Anterior cingulate cortex (tissue), 58 donors: ENCODE measurements at places on chromosomes 1 and 21.

- DNase-seq: no peak
These were observed 116.4 kb upstream of the HOOK1 start for GRCh38 chr1:59698386-59698785.

DNA sequence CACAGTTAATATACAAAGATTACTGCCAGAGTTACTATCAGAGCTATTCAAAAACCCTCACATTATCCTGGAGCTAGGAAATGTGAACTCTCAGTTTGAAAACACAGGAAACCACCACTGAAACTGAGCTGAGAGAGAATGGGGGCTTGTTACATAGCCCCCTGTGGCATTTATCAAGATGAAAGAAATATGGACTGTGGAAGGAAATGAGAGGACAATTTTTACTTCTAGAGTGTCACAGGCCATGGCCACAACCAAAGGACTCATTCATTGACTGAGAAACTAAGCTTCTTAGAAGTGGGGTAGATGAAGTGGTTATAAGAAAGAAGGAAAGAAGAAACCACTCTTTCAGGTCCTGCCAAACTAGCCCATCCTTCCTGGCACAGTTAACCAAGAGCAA is 25.3 kb downstream of the DSTYK start:
- no peak for DNase-seq

GRCh38 chr1:92326681-92327080 is 27.8 kb downstream of the RPAP2 start:
- no peak for DNase-seq

DNA sequence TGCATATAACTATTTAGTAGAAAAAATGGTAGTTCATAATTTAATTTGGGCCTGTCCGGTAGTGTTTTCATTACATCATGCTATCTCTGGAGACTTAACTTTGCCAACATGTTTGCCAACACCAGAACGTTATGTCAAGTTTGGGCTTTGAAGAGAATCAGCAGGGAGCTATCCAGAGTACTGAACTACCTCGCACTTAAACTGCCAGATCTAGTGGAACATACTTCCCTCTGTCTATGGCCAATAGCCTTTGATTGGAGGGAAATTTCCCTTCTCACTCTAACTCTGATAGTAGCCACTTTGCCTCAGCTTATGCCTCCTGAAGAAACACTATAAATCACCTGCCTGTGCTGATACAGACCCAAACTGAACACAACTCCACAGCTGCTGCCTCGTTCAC is 10.0 kb downstream of the LRRC53 start:
- no peak for DNase-seq

- DNase-seq: no peak
These were observed 182.7 kb downstream of the KCNT2 start for GRCh38 chr1:196425513-196425912.

DNA sequence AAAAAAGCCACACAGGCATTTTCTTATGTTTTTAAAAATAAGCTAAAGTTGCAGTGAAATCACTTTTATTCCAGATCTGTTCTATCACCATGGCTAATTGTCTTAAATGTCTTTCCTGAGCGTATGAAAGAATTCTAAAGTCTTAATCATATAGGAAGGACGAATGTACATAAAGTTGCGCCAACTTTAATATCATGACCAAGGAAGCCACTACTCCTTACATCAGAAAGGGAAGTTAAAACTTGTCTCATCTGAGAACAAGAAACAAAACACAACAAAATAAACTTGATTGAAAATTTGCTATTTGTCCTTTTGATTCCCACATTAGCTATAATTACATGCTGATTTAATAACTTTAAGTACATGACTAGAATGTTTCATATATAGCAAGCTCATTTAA is 26.5 kb downstream of the CNIH4 start:
- no peak for DNase-seq
